Activated CD4-positive, alpha-beta T cell treated with anti-CD3 and anti-CD28 coated beads, Interleukin-2, amount 50 U/mL, for 24 hours (primary cell): ENCODE measurements at places on chromosomes 7 and 10.

- DNase-seq: no peak
Observed at GRCh38 chr10:126470991-126471390, 82.7 kb upstream of the ADAM12 start.

DNA sequence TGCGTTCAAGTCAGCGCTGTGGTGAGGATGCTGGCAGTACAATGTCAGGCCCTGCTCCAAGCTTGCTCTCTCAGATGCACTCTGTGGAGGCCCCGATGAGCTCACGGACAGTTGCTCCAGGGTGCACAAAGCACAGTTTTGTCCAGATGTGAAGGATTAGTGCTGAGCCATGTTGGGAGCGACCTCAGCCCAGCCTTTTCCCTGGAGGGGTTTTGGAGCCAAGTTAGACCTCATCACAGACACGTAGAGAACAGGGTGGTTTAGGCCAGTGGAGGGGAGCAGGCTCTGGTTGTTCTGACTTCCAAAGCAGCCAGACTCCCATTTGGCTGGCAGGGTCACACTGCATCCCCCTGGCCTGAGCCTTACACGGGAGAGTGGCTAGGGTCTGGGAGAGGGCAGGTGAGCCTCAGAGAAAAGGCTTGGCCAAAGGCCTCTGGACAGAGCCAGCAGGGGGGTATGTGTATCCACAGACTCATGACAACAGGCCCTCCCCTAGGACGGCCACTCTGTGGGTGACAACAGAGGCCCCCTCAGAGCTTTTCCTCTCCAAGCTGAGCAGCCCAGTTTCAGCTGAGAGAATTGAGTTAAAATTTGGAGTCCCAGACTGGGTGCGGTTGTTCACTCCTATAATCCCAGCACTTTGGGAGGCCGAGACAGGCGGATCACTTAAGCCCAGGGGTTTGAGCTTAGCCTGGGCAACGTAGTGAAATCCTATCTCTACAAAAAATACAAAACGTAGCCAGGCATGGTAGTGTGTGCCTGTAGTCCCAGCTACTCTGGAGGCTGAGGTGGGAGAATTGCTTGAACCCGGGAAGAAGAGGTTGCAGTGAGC, 4.7 kb downstream of the PLAC9 start:
- DNase-seq: no peak

DNA sequence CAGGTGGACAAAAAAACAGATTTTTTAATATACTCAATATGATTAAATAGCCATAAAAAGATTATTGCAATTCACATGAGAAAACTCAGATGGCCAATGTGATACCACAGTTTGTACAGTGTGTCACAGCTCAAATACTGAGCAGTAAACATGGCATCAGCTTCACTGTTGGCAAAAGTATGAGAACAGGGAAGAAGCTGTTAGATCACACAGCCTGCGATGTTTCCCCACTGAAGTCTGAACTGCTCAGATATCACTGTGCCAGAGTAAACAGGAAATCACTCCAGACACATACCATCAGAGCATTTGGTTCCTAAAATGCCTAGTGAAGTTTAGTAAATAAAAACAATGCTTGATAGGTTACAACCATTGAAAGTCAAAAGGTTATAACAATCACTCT, 347.8 kb downstream of the ETV1 start:
- no peak for DNase-seq

GRCh38 chr7:73532224-73532623, 10.1 kb upstream of the BAZ1B start:
- no peak for DNase-seq

DNA sequence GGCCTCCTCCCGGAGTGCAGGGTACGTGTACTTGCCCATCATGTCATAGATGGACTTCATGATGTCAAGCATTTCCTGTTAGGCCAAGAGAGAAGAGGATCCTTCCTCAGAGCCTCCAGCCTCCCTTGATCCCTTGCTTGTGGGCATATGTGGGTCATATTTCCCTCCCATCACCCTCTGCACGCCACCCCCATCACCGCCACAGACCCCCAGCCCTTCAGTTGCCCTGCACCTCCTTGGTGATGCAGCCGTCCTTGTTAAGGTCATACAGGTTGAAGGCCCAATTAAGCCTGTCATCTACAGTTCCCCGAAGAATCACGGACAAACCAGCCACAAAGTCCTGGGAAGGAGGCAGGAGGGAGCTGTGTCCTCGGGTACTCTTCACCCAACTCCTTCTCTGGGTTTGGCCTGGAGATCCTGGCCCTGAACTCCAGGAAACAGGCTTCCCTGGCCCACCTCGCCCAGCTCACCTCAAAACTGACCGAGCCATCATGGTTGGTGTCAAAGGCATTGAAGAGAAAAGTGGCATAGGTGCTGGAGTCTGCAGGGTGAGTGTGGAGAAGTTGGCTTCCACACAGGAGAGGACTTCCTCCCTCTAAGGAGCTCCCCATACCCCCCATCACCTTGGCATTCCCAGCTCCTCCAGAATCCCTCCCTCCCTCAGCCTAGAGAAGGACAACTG, 9.8 kb upstream of the OGA start:
- no peak for DNase-seq

DNA sequence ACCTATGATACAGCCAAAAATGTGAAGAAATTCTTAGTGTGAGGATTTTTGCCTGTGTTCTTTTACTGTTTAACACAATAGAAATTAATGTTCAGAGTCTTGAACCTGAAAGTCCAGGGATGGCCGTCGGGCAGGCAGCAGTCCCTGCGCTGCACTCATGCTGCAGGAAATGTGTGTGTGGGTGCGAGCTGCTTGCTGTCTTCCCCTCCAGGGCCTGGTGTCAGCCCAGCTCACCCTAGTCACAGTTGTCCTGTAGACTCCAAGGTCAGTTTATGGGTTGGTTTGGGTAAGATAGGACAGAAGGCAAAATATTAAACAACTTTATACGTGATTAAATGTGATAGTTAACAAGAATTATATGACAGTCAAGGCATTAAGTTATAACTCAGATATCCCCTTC, 78.7 kb downstream of the DYNC2I1 start:
- no peak for DNase-seq
